Right ventricle myocardium superior (tissue), 1 donor: ENCODE measurements at places on chromosomes 2 and 18. TPM values are rescaled to one million over a fixed set of nuclear protein-coding genes. Genes with fewer than 3 reads are reported as not detected.

DNA sequence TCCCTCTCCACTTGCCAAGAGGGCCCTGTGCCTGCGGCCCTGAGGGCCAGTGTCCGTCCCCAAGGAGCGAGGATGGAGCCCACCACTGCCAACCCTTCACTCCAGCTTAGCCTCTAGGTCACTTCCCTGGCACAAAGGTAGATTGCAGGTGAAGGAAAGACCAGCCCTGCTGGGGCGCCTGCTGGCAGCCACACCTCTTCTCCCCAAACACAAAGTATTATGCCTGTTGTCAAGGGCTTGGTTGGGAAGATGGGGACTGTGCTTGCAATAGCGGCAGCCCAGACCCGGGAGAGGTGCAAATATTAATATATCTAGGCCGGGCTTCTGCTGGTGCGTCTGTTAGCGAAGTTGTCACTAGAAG lies 7.7 kb downstream of the KCNF1 start:
- DNase-seq: no peak

SPAG16 gene
- total RNA-seq: 17.8 TPM

RAPH1 gene
- 11.9 TPM for total RNA-seq

- no peak for DNase-seq
Measured at GRCh38 chr2:73290049-73290839, 3.1 kb downstream of the EGR4 start.

GRCh38 chr2:71339685-71340084 lies 8.1 kb downstream of the ZNF638 start:
- DNase-seq: no peak

DNA sequence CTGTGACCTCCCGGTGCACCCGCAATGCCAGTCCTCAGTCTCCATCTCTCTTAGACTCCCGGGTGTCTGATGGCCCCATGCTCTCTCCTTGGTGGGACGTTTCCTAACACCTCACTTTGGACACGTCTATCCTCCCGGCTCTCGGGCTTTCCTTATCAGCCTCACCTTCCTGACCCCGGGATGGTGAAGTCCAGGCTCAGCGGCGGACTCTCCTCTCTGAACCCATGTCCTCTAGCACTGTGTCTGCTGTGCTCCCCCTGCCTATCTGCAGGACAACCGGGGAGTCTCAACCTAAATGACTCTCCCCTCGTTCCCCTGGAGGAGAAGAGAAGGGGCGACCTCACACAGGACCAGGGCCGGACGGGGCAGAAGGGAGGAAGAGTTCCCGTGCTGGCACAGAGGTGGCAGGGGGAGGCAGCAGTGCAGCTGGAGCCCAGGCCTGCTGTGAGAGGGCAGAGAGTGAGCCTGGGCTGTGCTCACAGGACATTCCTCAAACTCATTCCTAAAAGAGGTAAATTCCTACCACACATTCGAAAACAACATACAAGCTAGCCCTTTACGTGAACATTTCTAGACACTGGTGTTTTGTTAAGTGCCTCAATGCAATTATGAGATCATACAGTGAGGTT lies 41.9 kb downstream of the MBP start:
- DNase-seq: no peak

DNA sequence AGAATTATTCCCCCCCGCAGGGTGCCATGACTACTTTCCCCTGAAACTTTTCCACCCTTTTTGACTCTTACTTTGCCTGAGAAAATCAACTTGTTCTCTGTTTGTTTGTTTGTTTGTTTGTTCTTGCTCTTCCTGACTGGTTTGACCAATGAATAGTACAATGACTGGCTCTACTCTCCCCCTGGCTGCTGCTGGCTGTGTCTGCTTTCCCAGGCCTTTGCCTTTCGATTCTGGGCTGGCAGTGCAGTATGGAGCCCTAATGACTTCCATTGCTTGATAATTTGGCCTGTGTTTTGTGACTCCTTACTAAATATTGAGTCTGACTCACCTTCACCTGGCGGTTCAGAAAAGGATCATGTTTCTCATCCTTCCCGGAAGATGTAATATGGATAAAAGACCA lies 241.1 kb downstream of the TMEM182 start:
- DNase-seq: no peak

- no peak for DNase-seq
Measured at GRCh38 chr18:36089001-36089400, 21.6 kb upstream of the RPRD1A start.

- no peak for DNase-seq
Measured at GRCh38 chr2:210662560-210662959, 106.2 kb downstream of the CPS1 start.

DNA sequence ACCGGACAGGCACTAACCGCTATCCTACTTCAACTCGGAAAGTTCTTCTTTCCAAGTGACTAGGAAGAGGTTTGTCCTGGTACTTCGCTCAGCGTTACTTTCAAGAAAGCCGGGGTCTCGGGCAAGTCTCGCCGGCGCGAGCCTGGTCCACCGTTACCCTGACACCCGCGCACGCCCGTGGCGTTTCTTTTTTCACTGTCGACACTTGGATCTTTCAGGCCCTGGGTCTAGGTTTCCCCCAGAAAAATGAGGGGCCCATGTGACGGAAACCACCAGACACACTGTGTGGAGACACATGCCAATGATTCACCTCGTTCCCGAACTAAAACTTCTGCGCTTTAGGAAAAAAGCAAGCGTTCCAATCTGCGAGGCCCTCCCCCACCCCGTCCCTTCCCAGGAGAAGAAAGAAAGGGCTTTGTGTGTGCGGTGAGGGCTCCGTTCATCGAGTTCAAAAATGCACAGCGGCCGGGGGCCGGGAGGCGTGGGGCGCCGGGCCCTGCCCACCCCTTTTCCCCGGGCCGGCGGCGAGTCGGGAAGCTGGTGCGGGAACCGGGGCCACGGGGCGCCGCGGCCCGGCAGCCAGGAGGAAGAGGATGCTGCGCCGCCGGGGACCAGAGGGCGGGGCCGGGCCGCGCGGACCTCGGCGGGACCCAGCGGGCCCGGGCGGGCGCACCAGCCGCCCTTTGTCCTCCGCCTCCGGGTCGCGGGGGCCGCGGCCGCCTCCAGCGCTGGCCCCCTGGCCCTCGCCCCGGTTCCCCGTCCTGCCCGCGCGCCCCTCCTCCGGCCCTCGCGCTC lies 2.6 kb downstream of the ZNF521 start:
- DNase-seq: peak; percentile 69

DNA sequence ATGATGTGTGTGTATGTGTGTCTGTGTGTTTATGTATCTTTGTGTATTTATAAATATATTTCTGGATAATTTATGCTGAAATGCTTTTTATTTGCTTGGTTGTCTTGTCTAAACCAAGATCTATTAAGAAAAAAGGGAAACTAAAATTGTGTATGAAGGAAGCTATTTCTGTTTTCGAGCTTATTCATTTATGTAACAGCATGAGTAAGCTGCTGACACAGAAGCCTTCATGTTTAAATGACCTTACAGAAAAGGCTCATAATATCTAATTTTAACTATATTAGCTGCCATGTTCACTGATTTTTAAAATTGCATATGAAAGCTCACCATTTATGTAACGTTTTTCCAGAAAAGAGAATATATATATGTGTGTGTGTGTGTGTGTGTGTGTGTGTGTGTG lies 392.8 kb downstream of the PTH2R start:
- no peak for DNase-seq

GPC1 gene
- total RNA-seq: 154 TPM

UGT1A10 gene
- not detected for total RNA-seq

DNA sequence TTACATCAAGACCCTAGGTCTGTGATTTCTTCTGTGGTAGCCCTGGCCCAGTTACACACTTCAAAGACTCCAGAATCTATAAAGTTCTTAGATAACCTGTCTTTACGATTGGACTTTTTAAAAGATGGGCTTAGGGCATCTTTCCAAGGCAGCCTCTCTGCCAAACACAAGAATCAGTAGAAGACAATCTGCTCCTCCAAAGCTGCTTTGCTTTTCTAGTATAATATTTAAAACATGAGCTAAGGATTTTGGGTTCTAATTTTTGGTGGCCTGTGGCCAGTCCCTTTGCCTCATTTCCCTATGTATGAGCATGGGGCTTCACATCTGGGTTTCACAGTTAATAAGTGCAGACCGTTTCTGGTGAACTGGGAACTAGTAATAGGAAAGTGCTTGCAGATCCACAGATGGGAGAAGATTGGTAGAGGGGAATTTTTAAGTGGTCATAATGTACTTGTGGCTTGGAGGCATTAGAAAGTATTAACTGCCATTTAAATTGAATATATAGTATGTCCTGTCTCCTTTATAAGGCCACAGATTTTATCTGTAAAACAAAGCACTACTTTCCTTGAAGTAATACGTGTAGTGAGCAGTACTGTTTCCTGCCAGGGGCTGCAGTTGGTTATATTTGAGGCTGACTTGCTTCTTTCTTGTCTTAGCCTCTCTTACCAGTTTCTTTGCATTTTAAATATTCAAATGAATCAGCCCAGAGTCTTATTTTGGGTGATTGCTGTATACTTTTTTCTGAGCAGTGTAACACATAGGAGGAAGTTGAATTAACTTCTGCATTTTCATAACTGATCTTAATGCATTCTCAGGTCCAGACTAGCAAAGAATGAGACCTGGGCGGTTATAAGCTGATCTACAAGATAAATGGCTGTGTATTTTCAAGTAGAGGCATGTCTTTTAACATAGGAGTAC lies 1.5 kb downstream of the ARPC2 start:
- no peak for DNase-seq

SCN2A gene
- 0.05 TPM for total RNA-seq

DNA sequence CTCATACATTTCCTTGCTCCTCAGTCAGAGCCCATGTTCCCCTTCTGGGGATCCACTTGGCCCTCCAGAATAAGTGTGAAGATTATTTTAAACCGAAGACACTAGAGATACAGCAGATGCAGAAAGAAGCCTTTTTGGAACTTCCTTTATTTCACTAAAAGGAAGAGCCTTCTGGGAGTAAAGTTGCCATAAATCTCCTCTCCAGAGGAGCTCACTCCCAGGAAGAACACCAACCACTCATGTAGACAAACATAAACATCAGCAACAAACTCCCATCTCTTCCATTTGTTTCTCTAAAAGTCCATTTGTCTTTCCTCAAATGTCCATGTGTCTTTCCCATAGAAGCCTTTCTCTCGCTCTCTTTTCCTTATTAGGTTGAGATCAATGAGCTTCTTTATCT lies 62.4 kb upstream of the MSH6 start:
- DNase-seq: no peak

DNA sequence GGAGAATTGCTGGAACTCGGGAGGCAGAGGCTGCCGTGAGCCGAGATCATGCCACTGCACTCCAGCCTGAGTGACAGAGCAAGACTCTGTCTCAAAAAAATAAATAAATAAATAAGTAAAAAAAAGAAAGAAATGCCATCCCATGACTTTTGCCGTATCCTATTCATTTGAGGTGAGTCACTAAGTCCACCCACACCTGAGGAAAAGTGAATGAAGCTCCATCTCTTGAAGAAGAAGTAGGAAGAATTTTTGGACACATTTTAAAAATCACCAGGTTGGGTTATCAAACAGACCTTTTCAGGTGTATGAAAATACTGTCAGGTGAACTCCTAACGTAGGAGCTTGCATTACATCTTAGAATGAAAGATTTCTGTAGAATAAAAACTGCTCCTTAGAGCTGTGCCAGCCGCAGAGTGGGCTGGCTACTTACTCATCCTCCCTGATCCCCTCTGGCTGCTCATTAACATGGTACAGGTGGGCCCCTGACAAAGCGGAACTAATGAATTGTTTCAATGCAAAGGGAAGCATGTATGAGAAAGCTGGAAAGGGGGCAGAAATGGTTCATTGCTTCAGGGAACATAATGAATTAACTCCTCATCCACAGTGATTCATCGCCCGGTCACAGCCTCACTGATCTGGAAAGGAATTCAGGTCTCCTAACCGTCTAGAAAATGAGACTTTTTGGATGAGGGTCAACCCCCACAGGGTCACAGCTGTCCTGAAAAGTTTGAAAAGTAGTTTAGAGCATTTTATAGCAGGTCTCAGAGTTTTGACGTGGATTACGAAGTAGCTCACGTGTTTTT lies 191.4 kb downstream of the SPP2 start:
- no peak for DNase-seq

GRCh38 chr18:46070815-46071652 lies 1.0 kb downstream of the PSTPIP2 start:
- DNase-seq: peak; percentile 40

ECEL1 gene
- not detected for total RNA-seq
